ENCODE measurements at places on chromosomes 1 and 21.

DNA sequence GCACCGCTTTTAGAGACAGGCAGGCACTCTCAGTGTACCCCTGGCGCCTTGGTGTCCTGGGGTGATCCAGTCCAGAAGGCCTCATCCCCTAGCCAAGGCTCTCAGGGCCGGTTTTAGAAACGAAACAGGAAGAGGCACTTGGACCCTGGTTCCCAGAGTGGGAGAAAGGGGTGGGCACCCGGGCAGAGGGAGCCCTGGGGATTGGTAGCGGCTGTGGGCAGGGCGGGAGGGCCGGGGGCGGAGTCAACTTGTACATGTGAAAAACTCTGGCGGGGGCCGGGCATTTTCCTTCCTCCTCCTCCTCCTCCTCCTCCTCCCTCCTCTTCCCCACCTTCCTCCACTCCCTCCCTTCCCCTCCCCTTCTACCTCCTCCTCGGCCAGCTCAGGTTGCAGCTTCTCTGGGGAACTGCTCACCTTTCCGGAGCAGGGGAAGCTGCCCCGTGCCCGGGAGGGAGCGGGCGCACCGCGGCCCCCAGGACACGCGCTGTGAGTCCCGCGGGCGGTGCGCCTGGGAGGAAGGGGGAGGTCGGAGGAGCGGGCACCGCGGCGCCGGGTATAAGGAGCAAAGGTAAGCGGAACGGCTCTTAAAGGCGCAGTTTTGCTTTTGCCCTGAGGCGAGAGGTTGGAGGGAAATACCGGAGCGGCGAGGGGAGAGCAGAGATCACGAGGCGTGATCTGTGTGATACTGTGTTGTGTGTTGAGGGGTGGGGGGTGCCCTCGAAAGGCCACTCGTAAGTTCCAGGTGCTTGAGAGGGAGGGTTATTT lies at the start of gene CDK18:
Gene CDK18 (plus strand): TSS at position 359 of the 765 bp plus-strand sequence. CDS start 18,499 bp downstream, outside the sequence.
- DNase-seq, result no peak

DNA sequence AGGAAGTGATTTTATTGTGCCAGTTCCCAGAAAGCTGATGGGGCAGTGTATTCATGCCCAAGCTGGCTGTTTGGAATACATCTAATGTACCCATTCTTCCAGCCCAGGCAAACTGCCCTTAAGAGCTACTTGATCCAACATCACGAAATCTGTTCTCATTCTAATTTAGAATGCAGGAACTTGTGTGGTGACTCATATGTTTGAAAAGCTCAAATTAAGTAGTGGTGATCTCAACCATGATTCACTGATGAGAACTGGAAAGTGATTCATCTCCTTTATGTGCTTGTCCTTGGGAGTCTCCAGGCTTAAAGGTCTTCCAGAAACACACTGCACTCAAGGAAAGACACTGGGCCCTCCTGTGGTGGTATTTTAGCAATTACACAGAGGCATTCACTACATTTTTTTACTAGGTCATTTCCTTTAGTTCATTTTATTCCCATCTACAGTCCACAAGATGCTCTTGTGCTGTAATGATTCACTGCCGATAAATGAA lies 65.4 kb downstream of the RPE65 start:
- peak; percentile 98 for DNase-seq

DNA sequence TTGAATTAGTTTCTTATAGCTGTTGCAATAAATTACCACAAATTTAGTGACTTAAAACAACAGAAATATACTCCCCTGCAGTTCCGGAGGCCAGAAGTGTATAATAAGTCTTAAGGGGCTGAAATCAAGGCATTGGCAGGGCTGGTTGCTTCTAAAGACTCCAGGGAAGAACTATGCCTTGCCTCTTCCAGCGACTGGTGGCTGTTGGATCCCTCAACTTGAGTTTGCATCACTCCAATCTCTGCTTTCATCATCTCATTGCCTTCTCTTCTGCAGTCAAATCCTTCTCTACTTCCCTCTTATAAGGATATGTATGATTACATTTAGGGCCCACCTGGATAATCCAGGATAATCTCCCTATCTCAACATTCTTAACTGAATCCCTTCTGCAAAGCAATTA lies 19.1 kb upstream of the MED18 start:
- no peak for DNase-seq

- DNase-seq, result no peak
Measured at GRCh38 chr1:11204396-11205190, 15.4 kb downstream of the ANGPTL7 start.

- no peak for DNase-seq
Measured at GRCh38 chr21:27164208-27165177, 197.6 kb upstream of the ADAMTS5 start.

- no peak for DNase-seq
Measured at GRCh38 chr1:99726818-99727217, 39.6 kb downstream of the FRRS1 start.

DNA sequence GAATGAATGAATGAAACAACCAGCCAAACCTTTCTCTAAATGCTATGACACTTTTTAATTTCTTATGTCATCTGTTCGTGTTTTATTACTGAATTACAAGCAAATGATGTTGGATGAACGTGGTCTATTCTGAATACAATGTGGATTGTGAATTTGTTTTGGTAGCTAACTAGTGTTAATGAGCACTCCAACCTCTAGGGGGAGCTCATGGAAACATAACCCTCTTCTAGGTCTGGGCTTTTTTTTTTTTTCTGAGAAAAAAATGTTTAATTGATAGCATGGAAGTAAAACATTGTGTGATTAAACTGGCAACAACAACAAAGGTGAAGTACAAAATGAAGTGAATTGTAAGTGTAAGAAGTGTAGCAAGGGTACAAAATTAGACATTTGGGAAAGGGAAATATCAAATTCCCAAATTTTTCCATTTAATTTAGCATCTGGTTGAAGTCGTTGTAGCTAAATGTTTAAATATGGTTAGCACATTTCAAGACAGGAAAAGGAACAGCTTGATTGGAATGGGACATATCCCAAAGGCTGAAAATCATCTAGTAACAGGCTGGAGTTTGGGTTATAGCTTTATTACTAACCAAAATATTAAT lies 42.6 kb upstream of the PTGS2 start:
- DNase-seq, result peak; percentile 44

GRCh38 chr1:42736152-42736551 lies 3.9 kb downstream of the CLDN19 start:
- no peak for DNase-seq

DNA sequence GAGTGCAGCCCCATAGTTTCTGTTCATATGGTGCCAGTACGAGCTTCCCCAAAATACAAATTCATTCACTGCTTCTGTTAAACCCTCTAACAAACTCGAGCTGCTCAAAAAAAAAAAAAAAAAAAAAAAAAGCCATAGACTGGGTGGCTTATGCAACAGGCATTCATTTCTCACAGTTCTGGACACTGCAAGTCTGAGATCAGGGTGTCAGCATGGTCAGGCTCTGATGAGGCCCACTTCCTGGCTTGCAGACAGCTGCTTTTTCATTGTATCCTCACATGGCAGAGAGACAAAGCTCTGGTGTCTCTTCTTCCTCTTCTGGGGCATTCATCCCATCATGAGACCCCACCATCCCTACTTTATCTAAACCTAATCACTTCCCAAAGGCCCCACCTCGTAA lies 121.6 kb downstream of the PTBP2 start:
- no peak for DNase-seq

DNA sequence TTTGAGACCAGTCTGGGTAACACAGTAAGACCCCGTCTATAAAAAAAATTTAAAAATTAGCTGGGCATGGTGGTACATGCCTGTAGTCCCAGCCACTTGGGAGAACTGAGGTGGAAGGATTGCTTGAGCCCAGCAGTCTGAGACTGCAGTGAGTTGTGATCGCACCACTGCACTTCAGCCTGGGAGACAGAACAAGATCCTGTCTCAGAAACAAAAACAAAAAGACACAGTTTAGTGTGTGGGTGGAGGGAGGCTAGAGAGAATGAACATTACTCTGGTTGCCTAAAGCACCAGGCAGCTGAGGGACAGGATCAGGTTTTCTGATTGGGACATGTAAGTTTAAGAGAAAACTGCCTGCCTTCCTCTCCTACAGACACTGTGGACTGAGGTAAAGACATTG lies 42.3 kb downstream of the VAMP4 start:
- DNase-seq, result no peak

- DNase-seq, result no peak
Measured at GRCh38 chr1:93673163-93673829, 8.3 kb downstream of the BCAR3 start.

DNA sequence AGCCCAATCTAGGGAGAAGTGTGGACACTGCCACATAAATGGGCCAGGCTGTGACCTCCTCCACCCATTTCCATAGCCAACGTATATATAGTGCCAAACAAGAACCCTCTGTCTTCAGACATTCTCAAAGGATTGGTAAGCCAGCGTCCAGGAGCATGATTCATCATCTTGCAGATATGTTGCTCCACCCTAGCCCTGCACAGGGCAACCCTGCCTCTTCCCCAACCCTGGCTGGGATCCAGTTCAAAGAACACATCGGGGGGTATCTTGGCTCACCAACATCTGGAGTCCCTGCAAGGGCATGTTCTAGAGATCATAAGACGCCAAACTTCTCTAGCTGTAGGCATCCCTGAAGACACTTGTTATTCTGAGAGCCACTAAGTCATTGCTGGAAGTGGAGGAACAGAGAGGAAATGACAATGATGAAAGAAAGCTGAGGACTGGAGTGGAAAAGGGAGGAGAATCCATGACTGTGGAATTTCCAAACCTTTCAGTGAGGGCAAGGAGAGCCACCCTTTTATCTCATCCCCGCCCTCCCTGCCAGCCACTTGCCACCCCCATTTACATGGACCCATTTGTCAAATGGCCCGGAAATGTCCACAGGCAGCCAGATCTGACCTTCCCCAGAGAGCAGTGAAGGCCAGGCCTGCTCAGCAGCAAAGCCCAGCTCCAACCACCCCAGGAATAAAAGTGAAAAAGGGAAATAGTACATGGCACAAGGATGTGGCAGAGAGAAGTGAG lies 144.1 kb upstream of the CTTNBP2NL start:
- DNase-seq, result no peak

GRCh38 chr1:65994223-65994622 lies 201.5 kb downstream of the PDE4B start:
- no peak for DNase-seq

GRCh38 chr1:198088360-198089071 lies 68.3 kb upstream of the NEK7 start:
- DNase-seq, result peak; percentile 25

GRCh38 chr1:86848654-86849053 lies 65.3 kb downstream of the SELENOF start:
- no peak for DNase-seq

DNA sequence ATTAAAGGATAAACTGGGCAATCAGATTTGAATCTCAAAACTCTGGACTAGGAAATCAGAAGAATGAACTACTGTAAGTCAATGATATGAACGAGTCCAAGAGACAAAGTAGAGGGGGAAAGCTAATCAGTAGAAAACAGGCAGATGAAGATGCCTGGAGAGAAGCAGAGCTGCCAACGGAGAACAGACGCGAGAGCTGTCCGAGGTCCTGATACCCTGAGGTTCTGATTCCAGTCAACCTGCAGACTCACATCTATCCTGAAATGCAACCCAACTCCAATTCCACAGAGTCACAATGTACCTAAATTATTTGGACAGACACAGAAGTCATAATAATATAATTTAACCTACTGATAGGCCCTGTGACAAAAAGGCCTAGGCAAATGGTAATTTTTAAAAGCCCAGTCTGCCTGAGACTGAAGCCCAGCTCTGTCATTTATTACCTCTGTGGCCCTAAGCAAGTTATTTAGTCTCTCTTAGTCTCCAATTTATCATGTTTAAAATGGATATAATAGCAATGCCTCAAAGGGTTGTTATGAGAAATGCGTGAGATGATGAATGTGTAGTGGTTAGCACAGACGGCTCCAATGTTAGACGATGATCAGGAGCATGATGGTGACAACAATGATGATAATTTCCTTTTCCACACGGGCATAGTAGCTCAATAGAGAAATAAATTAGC lies 33.4 kb downstream of the RGS7 start:
- no peak for DNase-seq

GRCh38 chr1:198848206-198848605 lies 209.4 kb downstream of the PTPRC start:
- DNase-seq, result no peak

- no peak for DNase-seq
Measured at GRCh38 chr1:74818661-74819456, 85.9 kb downstream of the TYW3 start.

GRCh38 chr21:20789729-20790500 lies 208.3 kb upstream of the NCAM2 start:
- no peak for DNase-seq

- no peak for DNase-seq
Measured at GRCh38 chr1:147579532-147579931, 38.2 kb downstream of the BCL9 start.

DNA sequence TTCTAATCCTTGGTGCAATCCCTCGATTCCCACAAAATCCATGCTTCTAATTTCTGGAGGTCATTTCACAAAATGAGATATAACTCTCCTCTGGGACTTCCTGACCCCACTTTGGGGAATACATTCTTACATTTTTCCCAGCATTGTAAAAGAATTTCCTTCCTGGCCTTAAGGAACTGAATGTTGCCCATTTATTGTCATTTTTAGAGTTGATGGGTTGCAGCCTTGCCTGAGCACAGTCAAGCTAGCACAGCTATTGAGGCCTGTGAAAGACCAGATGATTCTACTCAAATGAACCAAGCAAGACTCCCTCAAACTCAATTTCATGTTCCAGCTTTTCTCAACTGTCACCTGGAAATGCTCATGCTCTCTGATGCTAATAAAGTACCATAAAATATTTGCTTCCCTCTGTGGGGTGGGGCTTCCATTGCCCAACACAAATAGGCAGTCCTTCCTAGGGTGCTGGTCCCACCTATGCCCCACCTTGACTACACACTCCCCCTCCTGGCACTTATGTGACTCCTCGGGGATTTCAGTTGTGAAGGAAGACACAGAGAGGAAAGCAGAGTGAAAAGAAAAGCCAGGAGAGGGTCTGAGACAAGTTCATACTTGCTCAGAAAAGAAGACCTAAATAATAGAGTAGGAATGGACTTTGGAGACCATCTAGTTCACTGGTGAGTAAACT lies 24.0 kb upstream of the CDC7 start:
- no peak for DNase-seq

GRCh38 chr1:18630511-18631495 lies at the start of gene PAX7:
TSS of gene PAX7 (plus strand) at chr1:18630846. CDS start at chr1:18631604, 758 bp downstream.
- DNase-seq, result no peak

DNA sequence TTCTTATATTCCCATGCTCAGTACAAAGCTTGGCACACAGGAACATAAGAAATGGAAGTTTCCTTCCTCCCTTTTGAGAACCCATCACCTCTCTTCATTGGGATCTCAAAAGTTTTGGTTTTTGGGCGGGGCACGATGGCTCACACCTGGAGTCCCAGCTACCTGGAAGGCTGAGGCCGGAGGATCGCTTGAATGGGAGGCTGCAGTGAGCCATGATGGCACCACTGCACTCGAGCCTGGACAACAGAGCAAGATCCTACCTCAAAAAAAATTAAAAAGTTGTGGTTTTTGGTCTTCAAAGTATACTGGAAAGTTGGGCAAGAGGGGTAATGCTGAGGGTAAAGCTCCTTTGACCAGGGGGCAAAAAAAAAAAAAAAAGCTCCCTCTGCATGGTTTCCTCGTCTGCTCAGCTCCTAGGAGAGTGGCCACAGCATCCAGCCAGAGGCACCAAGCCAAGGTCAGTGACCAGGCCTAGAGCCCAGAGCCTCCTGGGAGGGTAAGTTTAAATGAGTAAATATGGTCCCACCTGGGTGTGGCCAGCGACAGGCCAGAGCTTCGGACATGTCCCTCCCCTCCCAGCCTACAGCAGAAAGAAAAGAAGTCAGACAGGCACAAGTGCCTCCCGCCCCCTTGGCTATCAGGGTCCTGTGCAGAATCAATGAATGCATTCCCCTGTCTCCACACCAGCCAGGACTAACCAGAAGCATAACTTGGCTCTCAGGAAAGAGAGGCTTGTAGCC lies 5.0 kb downstream of the MEF2D start:
- no peak for DNase-seq

Data from glomerular endothelial cell (primary cell).